ENCODE measurements at places on chromosomes 5 and 9.

DNA sequence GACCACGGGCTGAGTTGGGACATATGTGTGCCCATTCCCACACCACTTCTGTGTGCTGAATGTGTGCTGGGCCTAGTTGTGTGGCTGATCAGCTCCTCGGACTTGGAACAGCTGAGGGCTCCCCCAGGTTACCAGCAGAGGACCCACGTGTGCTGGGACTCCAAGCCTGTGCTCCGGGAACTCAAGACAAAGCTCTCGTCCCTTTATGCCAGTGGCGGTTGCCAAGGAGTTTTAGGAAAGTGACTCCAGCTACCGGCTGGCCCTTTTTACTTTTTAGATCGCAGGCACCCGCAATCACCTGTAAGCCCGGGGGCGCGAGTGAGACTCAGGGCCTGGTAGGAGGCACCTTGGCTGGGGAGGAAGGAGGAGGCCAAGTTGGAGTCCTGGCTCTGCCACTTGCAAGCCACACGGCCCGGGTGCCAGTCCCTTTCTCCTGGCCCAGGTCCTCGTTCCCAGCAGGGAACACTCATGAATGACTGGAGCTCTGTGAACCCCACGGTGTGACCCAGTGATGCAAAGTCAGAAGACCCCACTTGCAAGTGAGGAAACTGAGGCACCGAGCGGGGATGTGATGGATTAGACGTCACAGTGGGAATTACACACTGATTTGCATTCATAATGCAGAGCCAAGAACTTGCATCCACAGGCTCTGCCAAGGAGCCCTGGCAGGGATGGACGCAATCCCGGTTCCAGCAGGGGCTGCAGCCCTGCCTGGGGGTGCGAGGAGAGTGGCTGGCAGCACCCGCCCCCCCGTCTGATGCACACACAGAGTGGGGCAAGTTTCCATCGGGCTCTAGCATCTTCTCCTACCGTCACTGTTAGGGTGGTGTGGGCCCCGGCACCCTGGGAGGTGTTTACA is 26.9 kb downstream of the CRB2 start:
- no peak for DNase-seq

DNA sequence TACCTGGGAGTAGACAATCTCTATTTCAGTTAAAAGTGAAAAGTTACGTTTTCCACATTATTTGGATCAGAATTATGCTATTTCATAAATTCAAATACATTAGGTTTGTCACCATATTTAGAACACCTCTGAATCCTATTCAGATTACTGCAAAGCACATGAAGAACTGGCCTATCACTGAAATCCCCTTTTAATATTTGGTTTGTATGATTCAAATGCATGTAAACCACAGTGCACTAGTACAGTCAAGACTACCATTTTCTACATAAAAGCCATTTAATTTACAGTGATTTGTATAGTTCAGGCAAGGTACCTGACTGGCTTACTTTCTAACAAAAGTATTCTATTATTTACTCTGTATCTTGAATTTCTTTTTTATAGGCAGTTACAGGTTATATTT is 212.5 kb downstream of the MEF2C start:
- no peak for DNase-seq

DNA sequence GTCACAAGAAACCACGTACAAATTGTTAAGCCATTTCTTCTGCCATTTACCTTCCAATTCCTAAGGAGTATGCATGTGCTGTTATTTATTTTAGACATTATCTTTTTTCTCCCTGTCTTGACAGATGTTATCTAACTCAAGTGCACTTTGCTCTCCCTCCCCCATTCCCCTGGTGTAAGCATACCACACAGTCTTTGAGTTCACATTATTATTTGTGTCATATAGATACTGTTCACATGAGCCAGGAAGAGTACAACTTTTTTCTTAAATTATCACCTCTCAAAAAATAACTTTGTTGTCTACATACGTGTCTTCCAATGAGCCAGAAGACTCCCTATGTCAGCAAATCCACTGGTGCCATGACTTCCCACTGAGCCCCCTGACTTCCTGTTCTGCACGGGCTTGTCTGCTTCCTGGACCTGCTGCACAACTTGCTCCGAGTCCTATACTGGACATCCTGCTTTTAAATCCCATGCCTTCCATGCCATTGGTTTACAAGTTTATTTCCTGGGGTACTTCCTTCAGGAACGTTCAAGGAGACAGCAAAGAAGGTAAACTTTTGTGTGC is 19.9 kb upstream of the FAM120A start:
- no peak for DNase-seq

DNA sequence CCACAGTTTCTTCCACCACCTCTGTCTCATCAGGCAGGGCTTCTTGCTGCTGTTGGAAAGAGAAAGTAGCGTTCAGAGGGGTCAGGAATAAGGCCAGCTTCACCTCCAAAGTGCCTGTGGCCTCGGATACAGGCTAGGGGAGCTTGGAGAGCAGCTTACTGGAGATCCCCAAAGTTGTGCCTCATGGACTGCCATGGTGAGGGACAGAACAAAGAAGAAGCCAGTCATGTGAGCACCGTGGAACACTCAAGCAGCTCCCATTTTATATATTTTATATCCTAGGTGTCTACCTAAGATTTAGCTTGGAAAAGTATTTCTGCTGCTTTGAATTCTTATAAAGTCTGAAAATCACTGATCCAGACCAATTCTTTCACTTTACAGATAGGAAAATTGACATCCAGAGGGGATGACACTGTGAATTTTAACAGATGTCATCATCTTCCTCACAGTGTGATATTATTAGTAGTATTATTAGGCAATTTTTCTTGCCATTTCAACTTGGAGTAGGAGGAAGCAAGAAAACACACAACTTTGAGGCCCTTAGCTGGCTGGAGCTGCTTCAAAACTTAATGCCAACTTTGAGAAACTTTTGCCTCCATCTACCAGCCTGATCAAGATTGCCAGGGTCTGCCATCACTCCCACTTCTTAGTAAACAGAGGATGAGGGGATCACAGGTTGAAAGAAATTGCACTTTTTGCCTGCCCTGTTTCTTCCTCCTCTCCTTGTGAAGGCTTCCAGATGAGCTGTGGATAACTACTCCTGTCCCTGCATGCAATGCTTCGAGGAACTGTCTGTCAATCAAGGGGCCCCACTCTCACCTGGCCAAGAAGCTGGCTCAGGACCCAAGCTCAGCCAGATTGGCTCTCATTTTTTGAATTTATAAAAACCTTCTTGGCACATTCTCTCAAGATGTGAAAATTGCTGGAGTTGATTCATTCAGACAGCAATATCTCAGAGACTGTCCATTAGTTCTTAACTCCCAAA is 11.8 kb downstream of the SPARC start:
- no peak for DNase-seq

DNA sequence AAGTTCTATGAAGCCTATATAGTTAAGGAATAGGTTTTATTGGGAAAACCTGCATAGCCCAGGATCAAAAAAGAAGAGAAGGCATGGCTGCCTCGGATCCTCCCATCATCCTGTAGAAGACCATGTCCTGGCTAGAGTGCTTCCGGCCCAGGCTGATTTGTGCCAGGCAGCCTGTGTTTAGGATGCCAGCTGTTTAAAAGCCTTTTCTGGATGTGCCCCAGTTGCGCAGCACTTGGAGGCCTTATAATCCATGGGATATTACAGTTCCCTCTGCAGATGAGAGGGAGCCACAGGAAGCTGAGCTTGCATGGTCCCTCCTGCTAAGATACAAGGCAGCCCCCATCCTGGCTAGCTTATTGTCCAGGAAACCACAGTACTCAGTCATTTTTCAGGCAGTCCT is 97.9 kb downstream of the CHSY3 start:
- no peak for DNase-seq

GRCh38 chr9:83219924-83220438 is 157.0 kb upstream of the RASEF start:
- no peak for DNase-seq

DNA sequence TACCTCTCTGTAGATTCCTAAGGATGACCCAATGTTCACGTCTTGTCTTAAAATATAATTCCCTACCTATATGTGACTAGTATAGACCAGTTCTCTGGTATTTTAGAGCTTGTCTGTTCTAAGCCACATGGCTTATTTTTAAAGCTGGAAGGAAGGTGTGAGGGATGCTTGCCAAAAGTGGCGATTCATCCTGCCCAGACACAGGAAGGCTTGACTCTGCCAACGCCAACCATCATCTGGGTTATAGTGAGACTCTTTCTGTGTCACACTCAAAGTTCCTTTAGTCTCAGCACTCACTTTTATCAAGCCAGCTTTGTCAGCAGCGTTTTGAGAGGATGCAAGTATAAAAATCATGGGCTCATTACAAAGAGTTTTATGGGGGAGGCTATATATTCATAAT is 500.0 kb downstream of the PTPRD start:
- no peak for DNase-seq

DNA sequence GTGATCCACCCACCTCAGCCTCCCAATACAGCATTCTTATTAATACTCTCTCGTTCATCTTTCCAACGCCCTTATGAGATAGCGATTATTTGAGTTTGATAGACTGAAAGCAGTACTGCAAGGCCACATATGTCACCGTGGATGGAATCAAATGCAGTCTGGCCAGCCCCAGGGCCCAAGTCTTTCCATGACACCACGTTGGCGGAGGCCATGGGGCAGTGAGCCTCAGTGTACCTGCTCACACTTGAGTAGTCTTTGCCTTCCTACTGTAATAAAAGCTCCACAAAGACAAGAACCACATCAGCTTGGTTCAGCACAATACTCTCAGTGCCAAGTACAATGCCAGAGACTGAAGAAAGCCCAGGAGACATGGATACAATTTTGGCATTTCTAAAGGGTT is 88.5 kb downstream of the TTLL11 start:
- DNase-seq: no peak

- DNase-seq: no peak
These were observed 54.7 kb downstream of the FOXD1 start for GRCh38 chr5:73393611-73394489.

Measured in B cell (primary cell).